ENCODE measurements at places on chromosomes 4 and X. TPM values are rescaled to one million over a fixed set of nuclear protein-coding genes. Genes with fewer than 3 reads are reported as not detected.

- DNase-seq, result no peak
Observed at GRCh38 chr4:17577665-17578481, 875 bp downstream of the LAP3 start.

DNA sequence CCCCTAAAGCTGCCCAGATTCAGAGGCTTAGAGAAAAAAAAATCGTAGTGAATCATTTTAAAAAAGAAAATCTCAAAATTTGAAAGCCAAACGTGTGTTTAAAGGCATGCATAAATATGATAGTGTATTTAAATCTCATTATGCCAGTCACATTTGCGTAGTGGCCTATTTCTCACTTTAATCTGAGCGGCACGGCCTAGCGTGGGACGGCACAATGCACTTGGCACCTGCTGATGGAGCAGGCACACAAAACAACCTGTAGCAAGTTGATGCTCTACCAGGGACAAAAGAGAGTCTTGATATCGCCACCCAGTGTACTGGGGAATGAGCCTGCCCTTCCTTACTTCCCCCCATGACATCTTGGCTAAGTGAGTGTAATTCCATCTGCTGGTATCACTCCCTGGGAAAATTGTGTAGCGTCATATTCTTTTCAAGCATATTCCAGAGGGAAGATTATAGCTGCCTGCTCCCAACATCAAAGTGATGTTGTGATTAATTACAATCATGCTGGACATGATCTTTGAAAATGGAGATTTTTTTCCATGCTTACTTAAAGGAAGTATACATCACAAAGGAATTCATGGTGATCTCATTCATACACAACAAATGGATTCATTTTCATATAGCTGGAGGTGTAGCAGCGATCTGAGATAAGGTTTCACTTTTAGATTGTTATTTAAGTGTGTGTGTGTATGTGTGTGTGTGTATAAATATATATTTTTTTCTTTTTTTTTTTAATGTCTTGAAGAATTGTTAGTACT is 138.8 kb downstream of the DCTD start:
- peak; percentile 36 for DNase-seq

DNA sequence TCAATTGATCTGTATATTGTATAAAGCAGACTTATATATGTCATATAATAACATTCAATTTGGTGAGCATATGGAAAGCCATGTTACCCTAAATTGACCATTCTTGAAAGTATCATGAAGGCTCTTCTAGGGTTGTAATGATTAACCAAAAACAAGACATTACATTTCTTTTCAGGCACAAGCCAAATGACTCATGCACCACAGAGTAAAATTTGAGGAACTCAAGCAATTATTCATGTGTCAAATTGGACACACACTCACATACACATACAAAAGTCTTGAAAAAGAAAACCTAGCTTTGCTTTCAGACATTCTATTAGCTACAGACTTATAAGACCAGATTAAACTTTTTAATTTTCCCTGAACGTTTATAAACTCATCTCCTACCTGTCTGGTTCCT is 146.5 kb upstream of the PCDH18 start:
- no peak for DNase-seq

- no peak for DNase-seq
Observed at GRCh38 chr4:180169966-180170365, 2073.2 kb upstream of the TENM3 start.

GRCh38 chr4:168853770-168854169 is 156.3 kb downstream of the CBR4 start:
- DNase-seq, result no peak

DNA sequence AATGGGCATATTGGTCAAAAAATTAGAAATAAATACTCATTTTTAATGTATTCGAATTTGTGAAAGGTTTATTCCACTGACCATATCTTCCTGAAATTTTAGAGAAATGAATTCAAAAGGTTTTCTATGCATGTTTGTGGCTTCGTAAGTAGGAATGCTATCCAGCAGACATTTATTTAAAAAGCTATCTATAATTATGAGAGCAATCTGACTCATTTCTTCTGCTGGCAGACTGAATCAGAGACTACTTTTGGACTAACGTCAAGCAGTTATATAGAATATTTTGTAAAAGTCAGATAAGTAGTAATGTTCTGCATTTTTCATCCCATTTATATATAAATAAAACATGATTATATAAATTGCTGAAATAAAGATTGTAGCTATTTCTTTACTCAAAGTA is 125.0 kb downstream of the SPCS3 start:
- DNase-seq, result no peak

- DNase-seq, result no peak
Observed at GRCh38 chrX:73944563-73944908, 359.4 kb upstream of the ZCCHC13 start.

DNA sequence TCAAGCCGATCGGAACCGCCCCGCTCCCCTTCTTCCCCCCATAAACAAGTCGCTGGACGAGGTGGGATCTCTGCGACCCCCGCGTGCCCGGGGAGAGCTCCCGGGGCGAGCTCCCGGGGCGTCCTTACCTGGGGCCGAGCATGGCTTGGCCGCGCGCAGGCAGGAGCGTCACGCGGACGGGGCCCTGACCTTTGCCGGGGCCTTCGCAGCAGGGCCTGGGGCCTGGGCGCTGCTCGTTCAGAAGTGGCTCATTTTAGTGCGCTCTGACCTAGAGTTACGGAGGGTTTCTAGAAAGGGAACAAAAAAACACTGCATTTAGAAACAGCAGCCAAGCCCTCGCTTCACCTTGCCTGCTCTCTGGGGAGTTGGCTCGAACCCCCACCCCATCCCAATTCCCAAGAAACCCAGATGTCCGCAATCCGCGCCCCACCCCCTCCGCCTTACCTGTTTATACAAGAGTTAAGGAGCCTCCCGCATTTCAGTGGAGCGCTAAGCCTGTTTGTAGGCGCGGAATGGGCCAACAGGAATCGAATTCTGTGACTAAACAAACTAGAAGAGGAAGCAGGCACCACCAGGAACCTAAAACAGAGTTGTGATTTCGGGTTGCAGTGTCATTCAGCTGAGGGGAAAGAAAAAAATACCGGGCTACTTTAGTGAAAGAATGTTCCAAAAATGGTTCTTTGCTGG is 814 bp upstream of the RBM47 start:
- no peak for DNase-seq

DNA sequence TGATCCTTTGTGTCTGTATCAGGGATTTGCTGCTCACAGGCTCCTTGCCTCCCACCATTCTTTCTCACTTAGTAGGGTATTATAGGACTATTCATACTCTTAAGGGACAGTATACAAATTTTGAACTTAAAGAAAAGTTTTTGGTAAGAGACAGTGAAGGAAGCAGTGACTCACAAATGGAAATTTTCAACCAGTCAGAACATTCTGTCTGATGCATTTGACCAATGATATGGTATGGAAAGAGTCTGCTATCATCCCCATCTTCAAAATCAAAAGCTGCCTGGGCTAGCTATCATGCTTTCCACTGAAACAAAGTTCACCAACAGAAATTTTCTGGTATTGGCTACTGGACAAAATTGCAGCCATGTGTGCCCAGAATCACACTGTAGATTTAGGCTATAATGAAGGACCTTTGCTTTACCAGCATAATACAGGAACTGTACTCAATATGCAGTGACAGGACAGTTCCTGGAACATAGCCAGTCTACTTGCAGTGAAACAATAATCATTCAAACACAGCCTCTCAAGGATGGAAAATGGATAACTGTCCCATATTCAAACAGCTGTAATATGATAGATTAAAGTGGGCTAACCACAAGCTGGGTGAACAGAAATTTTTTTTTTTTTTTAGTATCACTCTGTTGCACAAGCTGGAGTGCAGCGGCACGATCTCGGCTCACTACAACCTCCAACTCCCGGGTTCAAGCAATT is 109.0 kb upstream of the ACSL4 start:
- no peak for DNase-seq

- no peak for DNase-seq
Observed at GRCh38 chrX:16199343-16199742, 32.1 kb downstream of the MAGEB17 start.

DNA sequence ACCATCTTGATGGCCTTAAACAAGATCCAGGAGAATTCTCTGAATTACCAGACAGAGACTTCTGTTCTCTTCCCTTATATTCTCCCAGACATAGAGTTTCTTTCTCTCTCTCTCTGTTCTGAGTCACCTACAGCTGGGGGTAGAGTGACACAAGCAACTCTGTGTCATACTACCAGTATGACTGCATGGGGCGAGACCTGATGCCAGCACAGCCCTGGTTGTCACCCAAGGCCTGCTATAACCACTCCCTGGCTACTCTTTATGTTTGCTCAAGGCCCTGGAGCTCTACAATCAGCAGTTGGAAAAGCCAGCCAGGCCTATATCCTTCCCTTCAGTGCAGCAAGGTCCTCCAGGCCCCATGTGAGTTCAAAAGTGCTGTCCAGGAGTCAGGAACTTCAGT is 114.2 kb upstream of the TENT5D start:
- no peak for DNase-seq

DNA sequence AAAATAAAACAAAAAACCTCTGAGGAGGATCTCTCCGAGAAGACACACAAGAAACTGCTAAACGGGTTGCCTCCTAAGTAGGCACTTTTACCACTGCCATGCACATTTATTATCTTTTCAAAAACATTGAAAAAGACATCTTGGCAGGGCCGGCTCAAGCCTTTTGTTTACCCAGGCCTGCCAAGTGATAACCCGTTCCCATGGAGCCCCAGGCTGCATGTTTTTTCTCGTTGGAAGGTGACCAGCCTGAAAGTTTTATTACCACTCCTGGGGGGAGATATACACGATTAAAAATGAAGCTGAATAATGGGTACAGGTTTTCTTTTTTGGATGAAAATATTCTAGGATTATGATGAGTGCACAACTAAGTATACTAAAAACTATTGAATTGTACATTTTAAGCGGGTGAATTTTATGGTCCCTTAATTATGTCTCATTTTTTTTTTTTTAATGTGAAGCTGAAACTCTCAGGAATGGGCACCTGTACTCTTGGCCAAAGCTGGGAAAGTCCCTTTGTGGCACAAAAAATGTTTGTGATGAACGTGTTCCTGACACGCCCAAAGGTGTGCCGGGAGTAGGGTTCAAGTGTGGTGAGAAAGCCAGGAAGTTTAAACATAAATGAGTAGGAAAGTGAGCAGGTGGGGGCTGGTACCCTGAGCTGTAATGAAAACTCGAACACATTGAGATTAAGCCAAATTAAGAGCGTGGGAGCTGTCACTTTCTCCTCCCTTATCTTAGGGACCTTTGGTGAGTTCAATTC is 1.5 kb upstream of the MAP7D2 start:
- DNase-seq, result no peak

GRCh38 chrX:19791562-19791961 is 95.8 kb downstream of the SH3KBP1 start:
- no peak for DNase-seq

DNA sequence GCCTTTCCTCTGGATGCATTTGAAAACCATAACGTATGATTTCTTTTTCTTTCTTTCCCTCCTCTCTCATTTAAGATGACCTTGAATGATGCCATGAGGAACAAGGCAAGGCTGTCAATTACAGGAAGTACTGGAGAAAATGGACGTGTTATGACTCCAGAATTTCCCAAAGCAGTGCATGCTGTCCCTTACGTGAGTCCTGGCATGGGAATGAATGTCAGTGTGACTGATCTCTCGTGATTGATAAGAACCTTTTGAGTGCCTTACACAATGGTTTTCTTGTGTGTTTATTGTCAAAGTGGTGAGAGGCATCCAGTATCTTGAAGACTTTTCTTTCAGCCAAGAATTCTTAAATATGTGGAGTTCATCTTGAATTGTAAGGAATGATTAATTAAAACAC is 142.8 kb downstream of the GRIA2 start:
- DNase-seq, result no peak

- DNase-seq, result no peak
Observed at GRCh38 chr4:24372341-24372740, 212.0 kb downstream of the DHX15 start.

DNA sequence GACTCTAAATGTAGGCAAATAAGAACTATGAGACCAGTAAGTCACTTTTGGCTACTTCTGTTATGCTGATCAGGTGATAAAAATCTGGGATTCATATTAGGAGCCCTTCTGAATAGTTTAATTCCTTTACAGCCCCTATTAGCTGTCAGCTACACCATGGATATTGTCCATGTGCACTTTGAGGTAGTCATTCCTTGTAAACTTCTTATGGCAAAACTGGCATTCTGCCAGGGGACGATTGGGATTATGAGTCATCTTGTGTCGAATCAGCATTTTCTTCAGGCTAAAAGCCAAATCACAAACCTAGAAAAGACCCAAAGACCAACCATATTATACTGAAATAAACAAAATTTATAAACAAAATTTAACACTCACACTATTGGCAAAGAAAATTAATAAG is 227.6 kb downstream of the PRDM5 start:
- peak; percentile 68 for DNase-seq

Gene CFP
- total RNA-seq, result 1.9 TPM

Gene DOK7
- not detected for total RNA-seq

Gene PARM1
- not detected for total RNA-seq

Gene CSN1S1
- not detected for total RNA-seq

Gene TMPRSS11F
- total RNA-seq, result not detected

Gene CFAP47
- not detected for total RNA-seq
